ENCODE measurements at places on chromosomes 1 and 21.

DNA sequence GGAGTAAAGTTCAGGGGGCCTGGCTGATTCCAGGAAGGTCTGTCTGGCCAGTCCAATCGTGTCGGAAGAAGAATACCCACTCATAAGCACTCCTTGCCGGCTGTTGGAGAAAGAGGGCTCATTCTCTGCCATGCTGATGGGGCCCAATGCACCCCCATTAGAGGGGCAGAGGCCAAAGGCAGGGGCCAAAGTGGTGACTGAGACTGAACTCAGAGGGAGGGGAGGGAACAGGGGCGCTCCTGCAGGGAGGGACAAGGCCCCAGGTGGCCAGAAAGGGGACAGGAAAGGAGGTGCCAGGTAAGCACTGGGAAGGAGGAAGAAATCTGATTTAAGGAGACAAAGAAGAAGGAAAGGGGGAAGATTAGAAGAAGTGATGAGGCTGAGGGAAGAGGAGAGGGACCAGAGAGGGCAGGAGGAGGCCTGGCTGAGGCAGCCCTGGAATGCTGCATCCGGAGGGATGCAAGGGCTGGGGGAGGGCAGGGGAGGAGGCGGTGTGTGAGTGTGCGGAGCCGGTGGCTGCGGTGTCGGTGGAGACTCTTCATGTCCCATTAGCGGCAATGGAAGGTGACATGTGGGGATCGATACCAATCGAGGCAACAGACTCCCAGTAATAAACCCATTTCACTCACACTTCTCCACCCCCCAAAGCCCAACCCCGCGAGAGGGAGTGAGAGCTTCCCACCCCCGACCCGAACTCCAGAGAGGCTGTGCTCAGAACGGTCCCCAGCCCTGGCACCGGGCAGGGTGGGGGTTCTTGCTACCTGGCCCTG is 12.0 kb upstream of the ETV3L start:
- DNase-seq = no peak

- no peak for DNase-seq
These were observed 240.6 kb downstream of the NCAM2 start for GRCh38 chr21:21238629-21239400.

DNA sequence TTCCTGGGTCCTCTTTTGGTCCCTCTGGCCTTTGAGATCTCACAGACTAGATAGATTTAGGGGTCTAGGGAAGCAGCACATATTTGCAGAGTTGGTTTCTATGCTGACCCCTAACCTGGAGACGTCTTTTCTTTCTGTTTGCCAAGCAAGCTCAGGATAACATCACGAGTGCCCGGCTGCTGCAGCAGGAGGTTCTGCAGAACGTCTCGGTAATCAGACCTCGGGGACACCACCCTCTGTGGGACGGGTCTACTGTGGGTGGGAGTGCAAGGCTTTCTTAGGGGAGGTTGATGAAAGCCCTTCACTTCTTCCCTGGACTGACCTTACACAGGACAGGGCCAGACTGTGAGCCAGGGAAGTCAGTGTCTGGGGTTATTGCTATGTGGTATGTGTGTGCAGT is 2.9 kb downstream of the IL24 start:
- no peak for DNase-seq

DNA sequence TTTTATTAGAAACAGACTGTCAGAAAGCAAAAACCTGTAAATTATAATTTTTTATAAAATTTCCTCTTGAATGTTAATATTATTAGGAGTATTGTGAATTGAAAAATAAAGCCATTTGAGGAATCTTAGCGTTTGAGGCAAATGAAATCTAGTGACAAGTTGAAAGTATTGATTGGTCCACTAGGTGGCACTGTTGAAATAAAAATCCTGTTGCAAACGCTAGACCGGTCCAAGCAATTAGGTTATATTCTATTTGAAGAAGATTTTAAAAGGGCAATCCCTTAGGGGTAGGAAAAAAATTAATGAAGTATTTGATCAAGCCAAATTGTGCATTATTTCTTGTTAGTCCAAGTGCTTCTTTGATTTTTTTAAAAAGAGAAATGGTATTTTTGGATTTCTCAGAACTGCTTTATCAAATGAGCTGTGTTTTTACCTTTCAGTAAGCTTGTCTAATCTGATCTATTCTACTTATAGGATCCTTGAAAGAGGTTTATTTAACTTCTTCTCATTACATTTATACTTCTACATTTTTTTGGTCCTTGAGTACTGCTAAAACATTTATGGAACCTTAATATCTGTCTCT is 57.7 kb downstream of the ATG4C start:
- peak; percentile 58 for DNase-seq

- no peak for DNase-seq
These were observed 11.0 kb downstream of the ANKRD35 start for GRCh38 chr1:145874646-145875045.

DNA sequence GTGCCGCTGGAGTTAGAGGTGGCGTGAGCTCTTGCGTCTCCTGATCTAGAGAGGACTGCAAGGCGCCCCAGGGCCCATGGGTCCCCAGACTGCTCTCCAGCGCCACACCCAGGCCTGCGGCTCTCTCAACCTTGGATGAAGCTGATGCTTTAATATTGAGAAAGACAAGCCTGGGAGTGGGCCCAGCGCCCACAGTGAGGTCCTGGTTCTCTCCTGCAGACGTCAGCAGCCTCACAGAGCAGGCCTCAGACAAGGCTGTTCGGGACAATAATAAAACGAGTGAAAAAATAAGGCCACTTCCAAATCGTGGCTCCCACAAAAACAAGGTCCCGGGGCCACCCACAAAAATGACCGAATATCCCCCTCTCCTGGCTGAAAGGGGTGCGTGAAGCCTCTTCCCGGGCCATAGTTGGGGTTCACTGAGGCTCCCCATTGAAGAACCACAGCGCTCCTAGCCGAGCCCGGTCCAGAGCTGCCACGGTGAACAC is 6.0 kb upstream of the DNMT3L start:
- DNase-seq = no peak

DNA sequence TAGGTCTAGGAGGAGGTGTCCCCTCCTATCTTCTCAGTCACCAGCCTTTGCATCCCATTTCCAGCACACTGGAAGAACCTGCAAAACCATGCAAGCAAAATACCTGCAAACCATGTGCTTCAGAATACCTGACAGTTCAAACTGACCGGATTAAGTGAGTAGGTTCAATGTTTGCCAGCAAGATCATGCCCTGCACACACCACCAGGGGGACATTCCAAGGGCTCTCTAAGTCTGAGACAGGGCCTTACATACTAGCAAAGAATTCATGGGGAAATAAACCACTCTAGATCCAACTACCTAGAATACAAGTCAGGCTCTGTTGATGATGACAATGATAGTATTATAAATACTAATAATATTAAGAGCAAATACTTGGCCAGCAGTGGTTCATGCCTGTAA is 27.6 kb downstream of the INPP5B start:
- DNase-seq = peak; percentile 32

- DNase-seq = peak; percentile 39
These were observed 113.7 kb downstream of the ZSCAN20 start for GRCh38 chr1:33586106-33586505.

DNA sequence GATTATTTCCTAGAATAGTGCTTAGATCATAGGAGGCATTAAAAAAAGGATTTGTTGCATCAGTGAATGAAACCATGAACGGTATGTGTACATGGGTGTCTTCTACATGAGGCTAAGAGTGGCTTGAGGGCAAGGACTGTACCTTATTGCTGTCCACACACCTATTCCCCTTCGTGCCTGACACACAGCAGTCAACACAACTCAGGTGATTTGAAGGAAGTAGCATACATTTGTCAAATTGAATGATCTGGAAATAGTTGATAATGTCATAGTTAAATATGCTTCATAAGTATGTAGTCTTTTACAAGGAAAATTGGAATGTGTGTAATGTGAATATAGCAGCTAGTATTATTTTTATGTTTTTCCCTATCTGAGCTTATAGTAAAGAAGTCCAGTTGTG is 189.0 kb upstream of the DAB1 start:
- no peak for DNase-seq

- no peak for DNase-seq
These were observed 9.5 kb downstream of the GPR37L1 start for GRCh38 chr1:202131956-202132821.

- DNase-seq = peak; percentile 23
These were observed 9.4 kb upstream of the KCNC4 start for GRCh38 chr1:110200666-110201065.

- DNase-seq = peak; percentile 40
These were observed 114.3 kb upstream of the ZNF678 start for GRCh38 chr1:227449051-227449450.

GRCh38 chr1:213103377-213104306 is 52.6 kb downstream of the RPS6KC1 start:
- DNase-seq = no peak

DNA sequence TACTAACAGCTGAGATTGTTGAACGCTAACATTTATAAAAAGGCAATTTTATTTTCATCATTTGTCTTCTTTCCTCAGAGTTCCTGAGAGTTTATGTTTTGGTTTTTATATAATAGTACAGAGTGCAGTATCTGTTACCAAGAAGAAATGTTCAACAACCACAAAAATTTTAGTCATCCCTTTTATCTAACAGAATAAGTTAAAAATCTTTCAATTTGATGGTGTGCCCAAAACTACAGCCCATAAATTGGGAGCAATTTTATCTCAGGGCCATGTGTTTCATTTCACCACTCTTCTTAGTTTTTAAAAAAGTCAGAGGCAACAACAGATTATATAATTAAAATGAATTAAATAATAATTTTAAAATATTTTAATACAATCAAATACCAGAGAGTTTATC is 37.1 kb downstream of the NEXN start:
- DNase-seq = no peak

DNA sequence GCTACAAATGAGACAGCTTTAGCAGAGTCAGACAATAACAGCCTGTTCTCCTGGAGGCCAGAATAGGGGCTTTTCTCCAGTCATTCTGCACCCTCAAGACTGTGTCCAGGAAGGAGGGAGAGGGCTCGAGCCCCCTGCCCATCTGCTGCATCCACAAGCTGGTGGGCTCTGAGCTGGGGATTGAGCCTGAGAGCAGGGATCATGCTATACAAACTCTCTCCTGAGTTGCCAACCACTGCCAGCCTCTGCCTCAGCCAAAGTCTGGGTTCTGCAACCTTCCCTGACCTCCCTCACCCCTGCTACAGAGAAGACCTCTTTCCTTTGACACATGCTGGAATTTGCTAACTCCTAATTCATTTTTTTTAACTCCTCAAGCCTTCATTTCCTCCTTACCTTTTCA is 14.8 kb upstream of the PPM1J start:
- DNase-seq = no peak

DNA sequence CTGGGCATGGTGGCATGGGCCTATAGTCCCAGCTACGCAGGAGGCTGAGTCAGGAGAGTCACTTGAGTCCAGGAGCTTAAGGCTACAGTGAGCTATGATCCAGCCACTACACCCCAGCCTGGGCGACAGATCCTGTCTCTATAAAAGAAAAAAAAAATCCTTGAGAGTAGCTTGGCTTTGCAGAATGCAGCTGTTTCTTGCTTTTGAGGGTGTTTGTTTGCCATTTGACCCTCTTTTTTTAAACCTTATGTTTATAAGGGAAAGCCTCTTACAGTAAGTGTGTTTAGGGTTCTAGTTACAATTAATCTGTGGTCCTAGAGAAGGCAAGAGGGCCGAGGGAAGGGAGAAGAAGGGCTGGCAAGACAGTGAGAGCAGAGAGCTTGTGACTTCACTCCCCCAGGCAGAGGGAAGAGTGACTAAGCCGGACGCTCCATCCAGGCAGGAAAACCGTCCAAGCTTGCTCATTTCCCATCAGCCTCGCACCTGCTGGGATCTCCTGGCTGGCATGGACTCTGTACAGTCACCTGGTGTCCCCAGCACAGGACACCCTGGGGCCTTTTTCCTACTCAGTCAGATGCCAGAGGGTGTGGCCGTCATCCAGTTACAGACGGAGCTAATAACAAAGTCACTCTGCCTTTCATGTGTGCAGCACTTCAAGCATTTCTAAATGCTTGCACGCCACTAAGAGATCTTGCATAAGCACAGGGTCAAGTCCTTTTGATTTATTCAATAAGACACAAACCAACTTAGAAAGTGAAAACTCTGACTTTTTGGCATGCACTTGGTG is 55.5 kb upstream of the PSEN2 start:
- peak; percentile 84 for DNase-seq

GRCh38 chr1:33897092-33897725 is 33.3 kb downstream of the HMGB4 start:
- DNase-seq = no peak
